CD4-positive, alpha-beta T cell (primary cell): ENCODE measurements at places on chromosomes 1 and 21. TPM values are rescaled to one million over a fixed set of nuclear protein-coding genes. Genes with fewer than 3 reads are reported as not detected.

GRCh38 chr1:157819896-157820295, at the start of gene FCRL1:
Gene FCRL1, minus strand, starts transcription at chr1:157820120. Its CDS starts 83 bp downstream, at chr1:157820037.
- no peak for DNase-seq
- H3K27ac ChIP-seq: no peak within 1 kb of the TSS
- H3K4me3 ChIP-seq: no peak within 1 kb of the TSS
- H3K36me3 ChIP-seq: no peaks in the 10 kb centered on the region
- no peaks in the 10 kb centered on the region for H3K27me3 ChIP-seq

DNA sequence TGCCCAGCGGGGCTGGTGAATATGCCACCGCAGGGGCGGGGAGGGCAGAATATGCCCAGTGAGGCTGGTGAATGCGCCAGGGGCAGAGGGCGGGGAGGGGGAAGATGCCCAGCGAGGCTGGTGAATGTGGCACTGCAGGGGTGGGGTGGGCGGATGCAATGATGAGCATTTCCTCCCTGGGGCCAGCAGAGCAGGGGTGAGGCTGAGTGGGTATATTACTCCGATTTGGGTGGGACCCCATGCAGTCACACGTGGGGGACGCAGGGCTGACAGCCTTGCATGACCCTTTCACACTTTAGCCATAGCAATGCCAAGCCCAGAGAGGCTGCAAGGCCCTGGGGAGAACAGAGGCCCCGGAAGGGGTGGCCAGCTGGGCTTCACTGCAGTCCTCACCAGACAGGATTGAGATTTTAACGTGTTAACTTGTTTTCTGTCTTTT, 9.3 kb upstream of the SLX9 start:
- DNase-seq: peak; percentile 92
- no peaks in the 10 kb centered on the region for H3K36me3 ChIP-seq
- no peaks in the 10 kb centered on the region for H3K27me3 ChIP-seq
- H3K27ac ChIP-seq: peak overlapping the region; percentile 60
- H3K4me1 ChIP-seq: peaks cover 76% of the 10 kb centered on the region

Gene CAPN9
- total RNA-seq: not detected

DNA sequence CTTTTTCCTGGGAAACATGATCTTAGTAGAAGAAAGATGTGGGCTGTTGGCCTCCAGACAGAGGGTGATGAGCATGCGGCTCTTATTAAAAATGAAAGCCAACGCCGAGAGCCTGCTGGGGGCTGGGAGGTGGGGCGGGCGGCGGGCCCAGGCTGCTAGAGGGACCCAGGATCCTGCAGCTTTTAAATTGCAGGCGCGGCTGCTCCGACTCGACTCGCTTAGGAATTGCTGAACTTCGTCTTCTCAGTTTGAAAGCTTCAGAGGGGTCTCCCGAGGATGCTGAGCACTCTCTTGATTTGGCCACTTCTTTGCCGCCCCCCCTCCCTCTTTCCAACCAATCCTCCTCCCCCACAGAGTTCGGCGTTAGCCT, 1.2 kb downstream of the AGPAT3 start:
- H3K4me3 ChIP-seq: peak overlapping the region; percentile 52
- H3K27me3 ChIP-seq: no peaks in the 10 kb centered on the region
- H3K4me1 ChIP-seq: peaks cover 40% of the 10 kb centered on the region
- peak overlapping the region; percentile 65 for H3K27ac ChIP-seq
- DNase-seq: no peak
- peaks cover 6% of the 10 kb centered on the region for H3K36me3 ChIP-seq

DNA sequence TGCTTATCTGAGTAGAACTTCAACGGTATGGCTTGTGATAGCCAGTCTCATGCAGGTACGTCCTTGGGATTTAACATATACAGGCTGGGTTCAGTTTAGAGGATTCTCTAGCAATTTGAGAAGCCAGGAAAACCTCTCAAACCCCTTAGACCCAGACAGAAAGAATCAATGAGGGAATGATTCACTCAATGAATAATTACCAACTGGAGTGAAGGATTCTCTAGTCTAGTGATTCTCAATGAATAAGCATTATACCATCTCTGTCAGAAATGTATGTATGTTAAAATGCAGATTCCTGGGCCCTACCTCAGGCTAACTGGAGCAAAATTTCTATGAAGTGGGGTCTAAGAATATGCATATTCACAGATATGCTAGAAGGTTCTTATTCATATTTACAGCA, 54.5 kb upstream of the APP start:
- DNase-seq: no peak
- H3K27me3 ChIP-seq: no peaks in the 10 kb centered on the region
- H3K4me1 ChIP-seq: no peaks in the 10 kb centered on the region
- no peak overlapping the region for H3K27ac ChIP-seq
- no peak overlapping the region for H3K4me3 ChIP-seq

DNA sequence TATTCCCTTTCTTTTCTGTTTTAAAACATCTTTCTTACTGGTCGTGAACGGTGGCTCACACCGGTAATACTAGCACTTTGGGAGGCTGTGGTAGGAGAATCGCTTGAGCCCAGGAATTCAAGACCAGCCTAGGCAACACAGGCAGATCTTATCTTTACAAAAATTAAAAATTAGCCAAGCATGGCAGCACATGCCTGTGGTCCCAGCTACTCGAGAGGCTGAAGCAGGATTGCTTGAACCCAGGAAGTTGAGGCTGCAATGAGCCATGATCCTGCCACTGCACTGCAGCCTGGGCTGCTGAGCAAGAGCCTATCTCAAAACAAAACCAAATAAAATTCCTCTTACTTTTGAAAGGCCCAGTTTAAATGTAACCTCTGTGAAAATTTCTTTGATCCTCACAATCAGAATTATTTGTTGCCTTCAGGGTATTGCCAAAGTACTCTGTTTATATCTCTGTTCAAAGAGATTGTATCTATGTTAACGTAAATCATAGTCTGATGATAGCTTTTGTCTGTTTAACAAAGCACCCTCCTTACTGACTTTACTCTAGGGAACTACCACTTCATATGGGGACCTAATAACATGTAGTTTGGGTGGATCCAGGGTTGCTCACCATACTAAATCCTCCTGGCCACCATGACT, 71.6 kb downstream of the RERE start:
- DNase-seq: no peak
- no peaks in the 10 kb centered on the region for H3K27me3 ChIP-seq
- no peak overlapping the region for H3K4me3 ChIP-seq
- peaks cover 2% of the 10 kb centered on the region for H3K36me3 ChIP-seq

Gene TIAM1
- total RNA-seq: 39.6 TPM

Gene RXRG
- total RNA-seq: not detected

- H3K36me3 ChIP-seq: no peaks in the 10 kb centered on the region
- no peaks in the 10 kb centered on the region for H3K4me1 ChIP-seq
- no peak for DNase-seq
- H3K4me3 ChIP-seq: no peak overlapping the region
- peaks cover 4% of the 10 kb centered on the region for H3K27me3 ChIP-seq
These were observed 126.6 kb upstream of the CAMK1G start for GRCh38 chr1:209456878-209457277.

GRCh38 chr1:89213347-89213746, 14.6 kb upstream of the GBP4 start:
- no peaks in the 10 kb centered on the region for H3K27me3 ChIP-seq
- no peaks in the 10 kb centered on the region for H3K36me3 ChIP-seq
- no peak for DNase-seq
- H3K4me1 ChIP-seq: no peaks in the 10 kb centered on the region
- no peak overlapping the region for H3K27ac ChIP-seq

DNA sequence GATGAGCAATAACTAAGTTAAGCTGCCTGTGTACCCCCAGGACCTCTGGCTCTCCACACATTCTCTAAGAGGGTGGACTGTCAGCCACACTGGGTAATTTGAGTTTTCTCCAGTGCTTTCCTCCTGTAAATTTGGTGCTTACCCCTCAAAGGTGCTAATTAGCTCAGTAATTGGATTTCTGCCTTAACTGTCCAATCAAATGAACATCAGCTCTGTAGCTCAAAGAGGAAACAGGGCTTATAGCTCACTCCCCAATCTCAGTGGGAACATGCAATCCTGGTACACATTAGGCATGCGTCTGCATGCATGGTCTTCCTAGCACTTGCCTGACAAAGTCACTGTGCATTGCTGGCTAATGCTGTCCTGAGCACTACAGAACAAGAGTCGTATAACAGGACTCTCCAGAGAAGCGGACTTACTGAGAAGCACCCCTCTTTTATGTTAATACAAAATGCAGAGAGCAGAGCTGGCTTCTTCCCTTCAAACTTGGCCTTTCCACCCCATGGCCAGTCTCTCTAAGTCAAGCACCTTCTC, 110.1 kb downstream of the NTPCR start:
- no peaks in the 10 kb centered on the region for H3K27me3 ChIP-seq
- no peak overlapping the region for H3K27ac ChIP-seq
- H3K36me3 ChIP-seq: no peaks in the 10 kb centered on the region

GRCh38 chr1:2952371-2952770, 68.9 kb upstream of the ACTRT2 start:
- no peak overlapping the region for H3K4me3 ChIP-seq
- no peaks in the 10 kb centered on the region for H3K27me3 ChIP-seq
- H3K27ac ChIP-seq: no peak overlapping the region
- no peak for DNase-seq

GRCh38 chr1:29341936-29342335, 105.6 kb downstream of the PTPRU start:
- H3K4me3 ChIP-seq: no peak overlapping the region
- no peaks in the 10 kb centered on the region for H3K4me1 ChIP-seq
- DNase-seq: no peak
- H3K27ac ChIP-seq: no peak overlapping the region
- H3K36me3 ChIP-seq: no peaks in the 10 kb centered on the region

GRCh38 chr1:9590201-9590600, 1.5 kb downstream of the TMEM201 start:
- no peaks in the 10 kb centered on the region for H3K36me3 ChIP-seq
- no peaks in the 10 kb centered on the region for H3K27me3 ChIP-seq
- H3K4me3 ChIP-seq: no peak overlapping the region
- no peak overlapping the region for H3K27ac ChIP-seq
- peaks cover 42% of the 10 kb centered on the region for H3K4me1 ChIP-seq
- no peak for DNase-seq

GRCh38 chr1:157829711-157830110, 9.8 kb upstream of the FCRL1 start:
- H3K27me3 ChIP-seq: peaks cover 7% of the 10 kb centered on the region
- H3K27ac ChIP-seq: no peak overlapping the region
- no peaks in the 10 kb centered on the region for H3K4me1 ChIP-seq
- no peak for DNase-seq

Gene OR2T2
- total RNA-seq: not detected

Gene SELL
- 204 TPM for total RNA-seq

GRCh38 chr1:19456968-19457441, 28.3 kb downstream of the CAPZB start:
- H3K4me3 ChIP-seq: no peak overlapping the region
- peak overlapping the region; percentile 1 for H3K27ac ChIP-seq
- H3K4me1 ChIP-seq: peaks cover 100% of the 10 kb centered on the region
- H3K27me3 ChIP-seq: no peaks in the 10 kb centered on the region
- H3K36me3 ChIP-seq: peaks cover 6% of the 10 kb centered on the region
- DNase-seq: no peak

Gene FMO1
- total RNA-seq: not detected

Gene FMO3
- total RNA-seq: not detected

- H3K27ac ChIP-seq: peak overlapping the region; percentile 56
- no peaks in the 10 kb centered on the region for H3K36me3 ChIP-seq
- peaks cover 38% of the 10 kb centered on the region for H3K4me1 ChIP-seq
- H3K27me3 ChIP-seq: no peaks in the 10 kb centered on the region
- peak overlapping the region; percentile 49 for H3K4me3 ChIP-seq
- DNase-seq: peak; percentile 27
These were observed 923 bp upstream of the IFNGR2 start for GRCh38 chr21:33402001-33402979.

- H3K27ac ChIP-seq: no peak overlapping the region
- H3K27me3 ChIP-seq: no peaks in the 10 kb centered on the region
- H3K4me1 ChIP-seq: peaks cover 25% of the 10 kb centered on the region
- H3K36me3 ChIP-seq: peaks cover 25% of the 10 kb centered on the region
- no peak for DNase-seq
- H3K4me3 ChIP-seq: no peak overlapping the region
These were observed 37.6 kb downstream of the DUSP10 start for GRCh38 chr1:221704306-221704705.

- no peak overlapping the region for H3K4me3 ChIP-seq
- no peaks in the 10 kb centered on the region for H3K4me1 ChIP-seq
- H3K27me3 ChIP-seq: no peaks in the 10 kb centered on the region
- no peak overlapping the region for H3K27ac ChIP-seq
- DNase-seq: no peak
These were observed 23.8 kb upstream of the FAM163A start for GRCh38 chr1:179719272-179719671.

- peaks cover 23% of the 10 kb centered on the region for H3K36me3 ChIP-seq
- no peak overlapping the region for H3K27ac ChIP-seq
- peaks cover 1% of the 10 kb centered on the region for H3K27me3 ChIP-seq
- DNase-seq: no peak
- peak overlapping the region; percentile 8 for H3K4me3 ChIP-seq
These were observed 13.1 kb downstream of the RNF187 start for GRCh38 chr1:228500143-228500734.

GRCh38 chr1:17563494-17564281, 24.2 kb downstream of the ARHGEF10L start:
- H3K36me3 ChIP-seq: no peaks in the 10 kb centered on the region
- H3K27me3 ChIP-seq: no peaks in the 10 kb centered on the region
- no peak for DNase-seq
- H3K27ac ChIP-seq: no peak overlapping the region
- no peaks in the 10 kb centered on the region for H3K4me1 ChIP-seq

GRCh38 chr1:56355422-56355821, 223.9 kb downstream of the PLPP3 start:
- H3K4me3 ChIP-seq: no peak overlapping the region
- H3K27me3 ChIP-seq: no peaks in the 10 kb centered on the region
- DNase-seq: no peak
- no peaks in the 10 kb centered on the region for H3K36me3 ChIP-seq

GRCh38 chr1:231162297-231162969, 575 bp downstream of the TRIM67 start:
- no peak overlapping the region for H3K4me3 ChIP-seq
- DNase-seq: no peak
- peaks cover 13% of the 10 kb centered on the region for H3K4me1 ChIP-seq

Gene TSPAN2
- total RNA-seq: 0.95 TPM

GRCh38 chr1:231779081-231779480, 152.5 kb downstream of the DISC1 start:
- no peaks in the 10 kb centered on the region for H3K4me1 ChIP-seq
- H3K27me3 ChIP-seq: no peaks in the 10 kb centered on the region
- H3K36me3 ChIP-seq: peaks cover 3% of the 10 kb centered on the region

Gene TTC39A
- not detected for total RNA-seq

- no peaks in the 10 kb centered on the region for H3K4me1 ChIP-seq
- H3K36me3 ChIP-seq: no peaks in the 10 kb centered on the region
- no peak overlapping the region for H3K27ac ChIP-seq
- no peak overlapping the region for H3K4me3 ChIP-seq
- no peak for DNase-seq
- H3K27me3 ChIP-seq: no peaks in the 10 kb centered on the region
These were observed 57.5 kb downstream of the ENAH start for GRCh38 chr1:225595452-225595851.

DNA sequence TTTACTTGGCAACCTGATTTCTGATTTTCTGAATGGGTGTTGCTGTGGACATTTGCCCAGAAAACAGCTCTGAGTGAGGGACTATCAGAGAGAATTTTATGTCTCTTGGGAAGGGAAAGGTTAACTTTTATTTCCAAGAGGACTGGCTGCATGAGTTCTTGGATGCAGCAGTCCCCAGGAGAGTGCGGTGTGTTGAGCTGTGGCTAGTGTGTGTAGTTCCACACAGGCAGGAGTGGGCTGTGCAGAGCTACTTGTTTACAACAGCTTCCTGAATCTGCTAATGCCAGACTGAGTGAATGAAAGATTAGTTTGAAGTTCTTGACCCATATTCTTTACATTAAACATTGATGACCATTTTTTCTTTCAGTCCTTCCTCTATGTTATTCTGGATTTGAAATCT, 41.0 kb upstream of the APOBEC4 start:
- no peaks in the 10 kb centered on the region for H3K27me3 ChIP-seq
- H3K4me1 ChIP-seq: no peaks in the 10 kb centered on the region
- H3K27ac ChIP-seq: no peak overlapping the region
- no peak overlapping the region for H3K4me3 ChIP-seq

Gene SLC45A3
- total RNA-seq: 0.11 TPM
